AG09319 (cell line): ENCODE measurements at places on chromosomes 6 and 20.

DNA sequence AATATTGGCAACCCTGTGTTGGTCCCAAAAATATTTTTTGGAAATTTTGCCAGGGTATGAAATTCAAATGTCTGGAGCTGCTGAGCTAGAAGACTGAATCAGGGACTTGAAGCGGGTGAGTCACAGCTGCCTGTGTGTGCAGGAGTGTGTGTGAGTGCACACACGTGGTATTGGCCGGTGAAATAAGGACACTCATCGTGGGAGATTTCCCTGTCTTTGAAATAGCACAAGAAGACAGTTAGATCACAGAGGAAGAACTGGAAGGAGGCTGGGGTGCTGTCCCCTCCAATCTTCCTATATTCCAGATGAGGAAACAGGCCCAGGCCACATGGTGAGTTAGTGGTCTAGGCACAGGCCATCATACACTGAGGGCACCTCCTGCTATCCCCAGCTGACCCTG, 123.8 kb upstream of the MLN start:
- DNase-seq, result no peak

DNA sequence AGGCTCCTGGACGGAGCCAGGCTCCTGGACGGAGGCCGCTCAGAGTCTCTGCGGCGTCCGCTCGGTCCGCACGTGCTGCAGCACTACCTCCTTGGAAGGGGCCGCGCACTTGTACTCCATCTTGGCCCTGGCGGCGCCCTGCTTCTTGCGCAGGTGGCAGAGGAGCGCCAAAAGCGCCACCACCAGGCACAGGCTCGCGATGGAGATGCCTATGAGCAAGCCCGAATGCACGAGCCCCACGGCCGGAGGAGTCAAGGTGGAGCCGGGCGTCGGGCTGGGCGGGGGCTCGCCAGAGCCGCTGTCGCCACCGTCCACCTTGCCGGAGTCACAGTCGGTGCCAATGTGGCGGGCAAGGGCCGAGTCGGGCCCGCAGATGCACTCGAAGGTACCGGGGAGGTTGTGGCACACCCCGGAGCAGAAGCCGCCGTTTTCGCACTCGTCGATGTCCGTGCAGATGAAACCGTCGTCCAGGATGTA, 1.7 kb downstream of the THBD start:
- no peak for DNase-seq

- no peak for DNase-seq
Observed at GRCh38 chr6:53673162-53673727, 7.7 kb upstream of the KLHL31 start.

GRCh38 chr20:15642109-15642508, 931.1 kb downstream of the KIF16B start:
- no peak for DNase-seq

DNA sequence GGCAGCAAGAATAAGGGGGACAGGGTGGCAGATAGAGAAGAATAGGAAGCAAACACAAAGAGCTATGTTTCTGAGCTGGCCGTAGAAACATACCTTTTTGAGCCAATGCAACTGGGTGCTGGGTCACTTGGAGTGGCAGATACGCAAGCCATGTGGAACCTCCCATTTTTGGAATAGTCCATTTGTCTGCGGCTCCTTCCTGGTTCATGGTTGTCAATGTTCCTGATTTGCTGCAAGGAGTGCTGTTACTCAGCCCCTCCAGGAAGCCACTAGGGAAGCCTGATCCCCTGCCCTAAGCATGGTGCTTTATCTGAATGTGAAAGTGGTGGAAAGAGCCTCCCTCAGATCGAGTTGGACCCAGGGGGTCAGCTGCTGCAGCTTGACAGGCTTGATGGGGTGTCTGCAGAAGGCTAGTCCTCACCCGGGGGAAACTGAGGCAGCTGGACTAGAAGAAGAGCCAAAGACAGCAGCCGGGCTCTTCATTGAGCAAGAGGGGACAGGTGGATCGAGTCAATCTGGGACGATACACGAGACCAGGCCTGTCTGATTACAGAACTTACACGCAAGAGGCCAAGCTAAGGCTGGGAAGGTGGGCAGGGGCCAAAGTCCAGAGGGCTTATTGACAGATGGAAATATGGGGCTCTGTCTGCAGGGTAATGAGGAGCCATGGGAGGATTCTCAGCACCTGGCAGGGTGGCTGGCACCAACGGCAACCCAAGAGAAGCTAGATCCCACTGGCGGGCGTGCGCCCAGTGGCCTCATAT, 57.4 kb upstream of the CTNNBL1 start:
- no peak for DNase-seq

GRCh38 chr6:35507221-35507620, 5.5 kb downstream of the TULP1 start:
- no peak for DNase-seq

- no peak for DNase-seq
Observed at GRCh38 chr20:22374678-22375590, 209.4 kb downstream of the FOXA2 start.

- peak; percentile 96 for DNase-seq
Observed at GRCh38 chr6:152094992-152095592, 287.6 kb downstream of the ESR1 start.

- DNase-seq, result no peak
Observed at GRCh38 chr6:33313105-33313708, 671 bp downstream of the TAPBP start.

- DNase-seq, result peak; percentile 19
Observed at GRCh38 chr6:75602246-75603105, 796 bp downstream of the SENP6 start.

- DNase-seq, result no peak
Observed at GRCh38 chr6:37302086-37302686, 44.2 kb upstream of the TMEM217 start.

DNA sequence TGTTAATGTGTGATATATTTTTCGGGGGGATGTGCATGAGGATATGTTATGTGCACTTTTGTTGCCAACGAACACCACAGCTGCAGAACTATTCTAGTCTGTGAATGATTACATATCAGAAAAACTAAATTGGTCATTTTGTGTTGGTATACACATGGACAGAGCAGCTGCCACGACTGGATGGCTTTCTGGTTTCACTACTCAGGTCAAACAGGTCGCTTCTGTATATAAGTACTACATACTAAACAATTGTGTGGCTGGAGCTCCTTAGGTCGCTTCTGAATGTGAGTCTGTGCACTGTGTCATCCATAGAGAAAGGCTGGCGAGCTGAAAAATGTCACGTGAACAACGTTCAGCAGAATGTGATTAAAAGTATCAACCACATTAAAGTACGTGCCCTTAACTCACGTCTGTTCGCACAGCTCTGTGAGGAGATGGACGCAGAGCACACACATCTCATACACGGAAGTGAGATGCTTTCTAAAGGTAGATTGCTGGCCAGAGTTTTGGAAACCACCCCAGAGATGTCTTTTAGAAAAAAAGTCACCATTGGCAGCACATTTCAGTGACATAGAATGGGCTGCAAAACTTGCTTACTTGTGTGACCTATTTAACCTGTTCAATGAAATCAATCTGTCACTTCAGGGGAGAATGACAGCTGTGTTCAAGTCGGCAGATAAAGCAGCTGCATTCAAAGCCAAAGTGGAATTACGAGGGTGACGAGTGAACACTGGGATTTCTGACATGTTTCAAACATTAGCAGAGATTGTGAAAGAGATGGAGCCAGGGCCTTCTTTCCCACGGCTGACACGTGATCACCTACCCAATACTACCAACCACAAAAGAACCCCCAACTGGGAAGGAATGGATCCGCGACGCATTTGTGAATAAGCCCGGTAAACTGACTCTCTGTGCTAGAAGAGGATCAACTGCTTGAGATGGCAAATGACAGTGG, 176.6 kb downstream of the PDE10A start:
- DNase-seq, result no peak
